ENCODE measurements at places on chromosomes 3 and 15.

DNA sequence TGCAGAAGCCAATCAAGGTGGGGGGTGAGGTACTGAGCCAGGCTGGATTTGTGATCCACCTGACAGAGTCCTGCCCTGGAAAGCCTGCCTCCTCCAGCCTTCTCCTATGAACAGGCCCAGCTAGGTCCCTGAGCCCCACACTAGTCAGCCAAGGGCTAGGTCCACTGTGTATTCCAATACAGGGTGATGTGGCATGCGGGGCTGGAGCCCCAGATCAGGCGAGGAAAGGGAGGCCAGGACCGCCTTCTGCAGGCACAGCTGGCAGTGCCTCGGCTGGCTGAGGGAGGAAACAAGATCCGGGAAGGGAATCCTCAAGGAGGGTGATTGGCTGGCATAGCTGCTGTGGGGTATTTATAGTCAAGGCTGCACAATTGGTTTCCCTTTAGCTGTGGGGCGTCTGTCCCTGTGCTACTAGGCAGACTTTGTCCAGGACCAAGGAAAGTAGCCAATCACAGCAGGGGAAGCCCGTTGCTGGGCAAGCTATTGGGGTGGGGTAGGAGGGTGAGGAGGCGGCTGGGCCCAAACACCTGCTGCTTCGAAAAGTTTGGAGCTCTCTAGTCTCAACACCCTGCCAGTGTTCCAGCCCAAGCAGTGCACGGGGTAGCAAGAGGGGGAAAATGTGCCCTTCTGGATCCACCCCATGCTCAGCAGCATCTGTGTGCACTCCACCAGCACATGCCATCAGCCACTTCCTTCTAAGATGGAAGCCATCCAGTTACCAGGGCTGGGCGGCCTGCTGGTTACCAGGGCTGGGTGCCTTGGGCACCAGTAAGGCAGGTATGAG is 5.9 kb downstream of the KY start:
- no peak for DNase-seq

- peak; percentile 46 for DNase-seq
Measured at GRCh38 chr3:56894881-56895431, 93.2 kb upstream of the ARHGEF3 start.

- DNase-seq = no peak
Measured at GRCh38 chr15:99143242-99143641, 38.4 kb downstream of the SYNM start.

DNA sequence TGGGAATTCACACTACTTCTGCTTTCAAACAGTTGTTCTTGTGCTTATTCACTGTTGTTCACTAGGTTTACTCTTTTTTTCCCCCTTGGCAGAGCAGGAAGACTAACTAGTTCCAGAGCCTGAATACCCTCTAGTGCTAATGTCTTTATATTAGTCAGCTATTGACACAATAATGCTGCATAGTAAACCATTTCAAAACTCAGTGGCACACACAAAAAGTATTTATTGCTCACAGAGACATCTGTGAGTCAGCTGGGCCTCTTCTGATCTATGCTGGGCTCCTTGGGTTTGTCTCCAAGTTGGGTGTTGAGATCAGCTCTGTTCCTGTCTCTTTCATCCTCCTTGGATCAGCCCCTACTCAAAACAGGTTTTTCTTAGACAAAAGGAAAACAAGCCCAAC is 51.1 kb downstream of the RSRC1 start:
- DNase-seq = no peak

DNA sequence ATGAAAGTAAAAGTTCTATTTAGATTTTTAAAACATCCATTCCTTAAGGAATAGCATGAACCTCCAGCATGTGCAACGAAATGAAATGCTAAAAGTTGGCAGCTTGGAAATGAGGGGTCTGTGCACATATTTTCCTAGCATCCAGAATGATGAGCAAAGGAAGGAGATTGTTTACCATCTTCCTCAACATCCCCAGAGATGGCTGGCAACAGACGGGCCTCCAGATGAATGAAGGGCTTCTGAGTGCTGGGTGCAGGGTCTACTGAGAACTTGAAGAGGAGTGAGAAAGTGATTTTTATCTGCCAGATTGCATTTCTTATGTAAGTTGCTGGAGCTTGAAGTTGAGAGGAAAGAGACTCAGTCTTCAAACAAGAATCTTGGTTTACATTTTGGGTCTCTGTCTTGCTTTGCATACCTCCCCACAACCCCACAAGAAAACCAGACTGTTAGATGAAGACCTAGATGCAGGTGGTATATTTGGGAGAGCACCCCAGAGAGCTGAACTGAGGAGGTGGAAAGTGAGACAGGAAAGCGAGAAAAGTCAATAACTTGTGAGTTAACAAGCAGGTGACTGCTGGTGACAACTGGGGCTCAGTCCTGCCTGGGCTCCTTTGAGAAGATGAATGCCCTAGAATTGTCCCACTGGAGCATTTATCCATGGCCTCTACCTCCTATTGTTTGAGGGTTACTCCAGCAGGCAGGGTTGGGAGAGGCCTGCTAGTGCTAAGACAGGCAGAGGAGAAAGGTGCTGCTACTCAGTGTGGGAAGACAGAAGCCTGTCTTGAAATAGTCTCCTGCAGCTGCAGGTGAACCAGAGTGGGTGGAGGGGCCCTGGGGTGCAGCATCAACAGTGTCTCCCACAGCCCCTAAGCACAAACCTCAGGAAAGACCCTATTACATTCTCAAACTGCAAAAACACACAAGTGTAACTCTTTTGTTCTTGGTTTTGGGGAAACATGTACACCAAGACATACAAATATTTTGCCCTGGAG is 10.5 kb upstream of the CCK start:
- DNase-seq = no peak

- DNase-seq = no peak
Measured at GRCh38 chr15:101538996-101539395, 49.5 kb upstream of the PCSK6 start.

- DNase-seq = no peak
Measured at GRCh38 chr3:16898595-16899395, 14.0 kb downstream of the PLCL2 start.

DNA sequence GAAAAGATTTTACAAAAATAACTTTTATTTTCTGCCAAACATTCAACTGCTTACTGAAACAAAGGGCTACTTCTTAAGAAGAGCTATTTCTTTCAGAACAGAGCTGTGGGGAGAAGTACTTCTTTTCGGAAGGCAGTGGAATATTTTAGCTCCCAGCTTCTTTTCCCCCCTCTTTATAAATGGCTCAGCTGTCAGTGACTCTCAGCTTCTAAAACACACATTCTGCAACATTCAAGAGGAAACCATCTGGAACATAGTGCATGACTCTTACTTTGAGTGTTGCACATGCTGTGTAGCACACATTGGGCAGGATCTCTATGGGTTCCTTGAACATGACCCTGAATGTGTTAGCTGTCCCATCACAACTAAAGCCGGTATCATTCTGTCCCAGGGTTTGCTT is 7.0 kb upstream of the C15orf40 start:
- no peak for DNase-seq
